ENCODE measurements at places on chromosomes 3 and 15.

GRCh38 chr3:57079474-57079831 lies 19.0 kb downstream of the SPATA12 start:
- DNase-seq = no peak

DNA sequence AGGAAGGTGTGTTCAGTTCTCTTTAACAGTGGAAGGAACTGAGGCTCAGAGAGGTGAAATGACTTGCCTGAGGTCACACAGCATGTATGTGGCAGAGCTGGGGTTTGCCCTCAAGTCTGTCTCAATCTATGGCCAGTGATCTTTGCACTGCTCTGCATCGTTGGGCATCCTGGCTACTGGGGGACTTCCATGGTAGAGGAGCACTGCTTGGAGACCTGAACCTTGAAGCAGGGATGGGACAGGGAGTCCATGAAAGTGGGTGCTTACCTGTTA lies 2.0 kb downstream of the CORO2B start:
- DNase-seq = no peak

DNA sequence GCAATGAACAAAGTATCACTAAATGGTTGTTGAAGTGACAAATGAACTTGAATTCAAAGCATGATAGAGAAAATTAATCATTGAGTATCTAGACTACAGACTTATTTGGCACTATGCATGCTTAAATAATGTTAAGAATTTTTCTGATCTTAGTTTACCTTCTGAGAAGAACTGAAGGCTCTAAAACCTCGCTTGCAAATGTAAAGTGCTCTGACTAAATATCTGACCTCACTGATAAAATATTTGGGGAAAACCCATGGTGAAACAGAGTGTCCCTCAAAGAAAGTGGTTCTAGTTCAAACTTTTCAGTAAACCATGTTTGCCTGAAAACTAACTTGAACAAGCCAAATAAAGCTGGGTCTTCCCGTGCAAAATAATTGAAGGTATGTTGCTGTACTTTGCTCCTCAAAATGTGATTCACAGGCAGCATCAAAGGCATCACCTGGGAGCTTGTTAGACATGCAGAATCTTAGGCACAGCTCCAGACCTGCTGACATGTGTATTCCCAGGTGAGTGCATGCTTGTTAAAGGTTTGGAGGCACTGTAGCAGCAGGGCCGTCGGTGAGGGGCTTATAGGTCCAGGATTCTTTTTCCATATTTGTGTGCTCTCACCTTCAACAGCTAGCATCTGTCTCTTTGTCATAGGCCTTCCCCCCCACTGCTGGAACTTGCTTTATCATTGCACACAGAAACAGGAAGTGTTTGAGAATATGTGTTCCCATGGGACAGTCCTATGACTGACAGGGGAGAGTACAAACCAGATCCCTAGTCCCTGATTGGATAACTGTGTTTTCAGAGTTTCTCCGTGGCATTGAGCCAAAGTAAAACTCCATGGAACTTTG lies 524.2 kb upstream of the LMCD1 start:
- no peak for DNase-seq

DNA sequence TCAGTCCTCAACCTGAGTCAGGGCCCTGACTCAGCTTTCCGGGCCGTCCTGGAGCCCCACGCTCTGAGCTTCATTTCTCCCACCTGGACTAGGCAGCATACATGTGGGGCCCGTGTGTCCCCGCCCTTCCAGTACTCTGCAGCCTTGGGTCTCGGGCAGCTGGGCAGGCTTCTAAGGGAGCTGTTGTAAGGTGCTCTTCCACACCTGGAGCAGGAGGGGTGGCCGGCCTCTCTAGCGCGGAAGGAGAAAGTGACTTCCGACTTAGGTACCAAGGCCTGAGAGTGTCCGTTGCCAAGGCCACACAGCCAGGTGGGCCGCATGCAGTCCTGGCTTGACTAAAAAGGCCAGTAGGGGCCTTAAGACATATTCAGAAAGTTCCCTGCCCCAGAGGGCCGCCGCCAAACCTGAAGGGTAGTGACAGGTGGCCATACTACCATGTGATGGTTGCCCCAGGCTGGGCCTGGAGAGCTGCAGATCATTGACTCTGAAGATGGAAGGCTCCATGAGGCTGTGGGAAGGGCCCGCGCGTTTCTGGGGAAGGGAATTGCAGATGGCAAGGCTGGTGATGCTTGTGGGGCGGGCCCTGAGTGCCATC lies 9.4 kb upstream of the SEMA3B start:
- no peak for DNase-seq

DNA sequence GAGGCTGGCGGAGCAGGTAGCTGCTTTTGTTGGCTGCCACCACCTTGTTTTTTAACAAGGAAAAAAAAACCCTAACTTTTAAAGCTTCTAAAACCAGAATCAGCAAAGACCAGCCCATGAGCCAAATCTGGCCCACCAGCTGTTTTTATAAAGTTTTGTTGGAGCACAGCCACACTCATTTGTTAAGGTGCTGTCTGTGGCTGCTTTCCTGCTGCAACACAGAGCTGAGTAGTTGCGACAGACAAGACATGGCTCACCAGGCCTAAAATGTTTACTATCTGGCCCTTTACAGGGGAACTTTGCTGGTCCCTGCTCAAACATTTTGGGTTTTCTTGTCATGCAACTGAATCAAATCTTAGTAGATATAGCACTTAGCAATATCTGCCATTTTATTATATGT lies 18.9 kb downstream of the EFCAB12 start:
- no peak for DNase-seq

GRCh38 chr15:89328398-89329254 lies 6.0 kb downstream of the POLG start:
- no peak for DNase-seq

- no peak for DNase-seq
These were observed 257.8 kb downstream of the CD47 start for GRCh38 chr3:107833043-107833442.

Data from NCI-H524 treated with DMSO at 0.1 percent for 48 hours (cell line).